ENCODE measurements at places on chromosomes 5 and 9.

- no peak for DNase-seq
Measured at GRCh38 chr5:163757344-163757743, 251.9 kb downstream of the MAT2B start.

DNA sequence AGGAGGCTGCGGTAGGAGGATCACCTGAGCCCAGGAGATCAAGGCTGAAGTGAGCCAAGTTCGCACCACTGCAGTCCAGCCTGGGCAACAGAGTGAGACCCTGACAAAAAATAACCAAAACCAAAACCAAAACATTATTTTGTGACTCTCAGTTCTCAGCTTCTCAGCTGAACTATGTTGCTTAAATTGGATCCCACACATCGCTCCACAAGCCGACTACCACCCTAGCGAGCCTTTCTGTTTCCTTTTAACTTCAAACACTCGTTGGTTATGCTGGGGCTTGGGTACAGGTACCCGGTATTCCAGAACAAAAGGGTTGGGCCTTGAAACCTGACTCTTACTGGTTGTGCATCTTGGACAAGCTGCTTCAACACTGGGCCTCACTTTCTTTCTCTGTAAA, 3.8 kb upstream of the PTGS1 start:
- no peak for DNase-seq

- DNase-seq, result no peak
Measured at GRCh38 chr5:1497795-1498622, 25.8 kb downstream of the LPCAT1 start.

DNA sequence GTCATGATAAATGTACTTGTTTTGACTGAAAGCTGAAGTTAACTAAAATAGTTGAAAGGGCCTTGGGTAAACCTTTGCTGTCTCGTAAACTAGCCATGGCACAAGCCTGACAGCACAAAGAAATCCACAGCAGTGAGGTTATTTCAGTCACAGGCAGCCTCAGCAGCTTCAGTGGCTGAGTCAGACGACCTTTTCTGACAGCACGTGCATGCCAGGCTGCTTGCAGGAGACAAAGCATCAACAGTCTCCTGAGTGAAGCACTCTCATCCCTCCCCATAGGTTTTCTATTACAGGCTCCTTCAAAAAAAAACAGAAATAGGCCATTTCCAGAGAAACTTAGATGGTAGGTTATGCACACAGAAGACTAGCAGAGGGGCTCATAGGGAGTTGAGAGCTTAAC, 34.6 kb downstream of the OXCT1 start:
- no peak for DNase-seq

DNA sequence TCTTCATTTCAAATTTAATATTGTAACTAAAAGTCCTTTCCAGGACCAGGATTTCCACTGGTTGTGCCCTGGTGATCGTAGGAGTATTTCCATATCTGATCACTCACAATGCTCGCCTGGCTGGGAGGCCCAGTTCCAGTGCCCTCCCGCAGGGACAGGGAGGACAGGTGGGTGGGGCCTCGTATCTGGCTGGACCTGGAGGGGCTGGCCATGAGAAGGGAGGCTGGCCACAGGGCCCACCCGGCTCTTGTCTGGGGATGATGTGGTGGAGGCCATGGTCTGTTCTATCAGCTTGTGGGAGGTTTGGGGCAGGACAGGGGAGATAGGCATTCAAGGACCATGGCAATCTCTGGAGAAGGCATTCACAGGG, 286.4 kb downstream of the GADD45G start:
- DNase-seq, result no peak

DNA sequence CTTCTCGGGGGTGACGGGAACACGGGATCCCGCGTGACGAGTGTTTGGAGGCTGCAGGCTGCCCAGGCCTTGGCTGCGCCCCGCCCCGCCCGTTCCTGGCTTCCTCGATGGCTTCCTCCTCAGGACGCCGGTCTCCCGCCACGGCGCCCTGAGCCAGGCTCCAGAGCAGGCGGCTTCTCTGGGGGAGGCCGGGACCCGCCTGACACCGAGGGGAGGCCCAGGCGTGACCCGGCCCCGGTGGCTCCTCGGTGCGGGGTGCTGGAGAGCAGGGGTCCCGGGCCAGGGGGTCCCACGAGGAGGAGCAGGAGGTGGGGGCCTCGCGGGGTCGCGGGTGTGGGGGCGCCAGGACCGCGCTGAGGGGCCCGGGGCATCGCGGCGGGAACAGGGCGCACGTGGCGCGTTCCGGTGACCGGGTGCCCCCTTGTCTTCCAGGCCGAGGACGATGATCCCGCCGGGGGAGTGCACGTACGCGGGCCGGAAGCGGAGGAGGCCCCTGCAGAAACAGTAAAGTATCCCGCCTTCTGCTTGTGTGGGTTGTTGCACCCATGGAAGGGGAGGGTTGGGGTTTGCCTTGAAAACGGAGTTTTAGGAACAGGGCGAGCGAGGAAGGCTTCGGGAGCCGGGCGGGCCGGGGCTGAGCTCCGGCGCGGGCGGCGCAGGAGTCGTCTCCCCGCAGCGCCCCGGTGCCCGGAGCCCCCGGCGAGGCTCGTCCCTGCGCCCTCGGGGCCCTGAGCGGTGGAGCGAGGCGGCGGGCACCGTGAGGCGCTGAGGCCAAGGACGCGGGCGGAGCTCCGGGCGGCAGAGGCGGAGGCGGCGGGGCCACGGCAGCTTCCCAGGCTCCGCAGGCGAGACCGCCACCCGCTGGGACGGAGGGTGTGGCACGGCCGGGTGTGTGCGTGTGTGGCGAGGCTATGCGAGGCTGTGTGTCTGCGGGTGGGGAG, 22.2 kb downstream of the AHRR start:
- no peak for DNase-seq

GRCh38 chr9:128006332-128006996, 25.7 kb upstream of the EEIG1 start:
- DNase-seq, result no peak

All from NCI-H2081 (cell line).